ENCODE measurements at places on chromosomes 3 and 15.

GRCh38 chr15:53982071-53982680 is 3.9 kb downstream of the UNC13C start:
- no peak for DNase-seq

DNA sequence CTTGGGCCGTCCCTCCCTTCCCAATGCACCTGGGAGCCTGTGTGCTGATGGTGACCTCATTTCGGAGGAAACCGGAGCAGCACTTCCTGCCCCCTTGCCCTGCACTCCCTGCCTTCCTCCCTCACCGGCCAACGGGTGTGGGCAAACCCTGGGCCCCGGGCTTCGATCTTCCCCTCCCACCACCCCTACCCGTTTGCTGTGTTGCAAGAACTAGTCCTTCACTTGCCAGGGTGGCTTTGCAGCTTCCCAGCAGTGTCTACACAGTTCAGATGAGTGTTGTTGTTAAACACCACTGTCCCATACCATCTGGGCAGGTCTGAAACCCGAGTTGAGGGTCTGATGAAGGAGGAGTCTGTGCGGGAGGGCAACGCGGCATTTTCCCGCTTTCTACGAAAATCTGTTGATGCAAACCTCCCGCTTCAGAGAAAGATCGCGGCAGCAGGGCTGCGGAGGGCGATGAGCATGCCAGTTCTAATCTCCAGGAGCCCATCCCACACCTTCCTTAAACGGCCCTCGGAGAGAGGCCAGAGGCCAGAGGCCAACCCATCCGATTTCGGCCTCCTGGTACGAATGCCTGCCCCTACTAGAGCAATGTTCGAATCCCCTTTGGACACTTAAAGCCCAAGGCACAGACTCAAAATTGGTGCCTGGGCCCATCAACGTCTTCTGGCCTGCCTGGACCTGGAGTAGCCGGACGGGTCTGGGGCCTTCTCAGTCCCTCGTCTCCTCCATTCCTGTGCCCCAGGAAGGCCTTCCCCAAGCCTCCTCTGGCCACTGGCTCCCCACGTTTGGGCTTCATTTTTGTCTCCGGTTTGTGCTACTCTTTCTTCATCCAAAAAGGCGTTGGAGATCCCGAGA is 35.7 kb upstream of the POLG start:
- no peak for DNase-seq

- no peak for DNase-seq
Observed at GRCh38 chr3:25365636-25366035, 62.4 kb upstream of the RARB start.

- DNase-seq, result peak; percentile 35
Observed at GRCh38 chr15:78988361-78988911, 43.6 kb upstream of the CTSH start.

DNA sequence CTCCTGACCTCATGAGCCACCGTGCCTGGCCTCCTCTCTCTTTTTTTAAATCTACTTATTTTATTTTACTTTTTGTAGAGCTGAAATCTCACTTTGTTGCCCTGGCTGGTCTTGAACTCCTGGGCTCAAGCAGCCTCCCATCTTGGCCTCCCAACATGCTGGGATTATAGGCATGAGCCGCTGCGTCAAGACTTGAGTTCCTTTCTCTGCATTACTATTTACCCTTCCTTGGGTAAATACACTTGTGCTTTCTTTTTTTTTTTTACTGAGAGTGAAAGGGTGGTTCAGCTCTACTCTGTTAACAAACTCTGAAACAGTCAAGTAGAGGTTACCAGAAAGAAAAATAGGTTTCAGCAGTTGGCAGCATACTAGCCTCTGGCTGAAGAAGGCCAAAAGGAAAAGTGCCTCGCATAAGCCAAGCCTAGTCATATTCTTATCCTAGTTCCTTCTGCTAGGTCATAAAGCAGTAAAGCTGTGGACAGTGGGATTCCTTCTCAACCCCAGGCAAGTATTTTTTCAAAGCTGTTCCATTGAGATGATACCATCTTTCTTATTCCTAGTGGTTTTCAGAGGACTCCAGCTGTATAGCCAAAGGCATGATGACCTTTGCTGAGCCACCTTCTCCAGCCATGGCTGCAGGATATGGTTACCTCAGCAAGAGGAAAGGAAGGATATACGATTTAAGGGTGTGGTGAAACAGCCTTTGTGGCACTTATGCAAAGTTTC is 135.1 kb downstream of the RBPMS2 start:
- DNase-seq, result no peak

GRCh38 chr3:119301662-119302061 is 7.5 kb downstream of the ARHGAP31 start:
- no peak for DNase-seq

DNA sequence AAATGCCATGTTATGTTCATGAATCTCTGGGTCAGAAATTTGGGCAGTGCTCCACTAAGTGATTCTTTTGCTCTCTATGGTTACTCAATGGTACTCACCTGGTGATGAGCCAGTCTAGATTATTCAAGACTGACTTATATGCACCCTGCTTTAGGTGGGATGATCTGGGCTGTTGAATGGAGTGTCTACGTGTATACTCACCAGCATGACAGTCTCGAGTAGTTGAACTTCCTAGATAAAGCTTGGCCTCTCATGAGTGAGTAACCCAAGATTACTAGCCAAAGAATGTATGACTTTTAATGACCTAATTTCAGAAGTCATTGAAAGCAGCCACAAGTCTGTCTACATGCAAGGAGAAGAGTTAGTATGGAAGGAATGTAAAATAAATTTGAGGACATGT is 77.5 kb upstream of the CADM2 start:
- DNase-seq, result no peak

DNA sequence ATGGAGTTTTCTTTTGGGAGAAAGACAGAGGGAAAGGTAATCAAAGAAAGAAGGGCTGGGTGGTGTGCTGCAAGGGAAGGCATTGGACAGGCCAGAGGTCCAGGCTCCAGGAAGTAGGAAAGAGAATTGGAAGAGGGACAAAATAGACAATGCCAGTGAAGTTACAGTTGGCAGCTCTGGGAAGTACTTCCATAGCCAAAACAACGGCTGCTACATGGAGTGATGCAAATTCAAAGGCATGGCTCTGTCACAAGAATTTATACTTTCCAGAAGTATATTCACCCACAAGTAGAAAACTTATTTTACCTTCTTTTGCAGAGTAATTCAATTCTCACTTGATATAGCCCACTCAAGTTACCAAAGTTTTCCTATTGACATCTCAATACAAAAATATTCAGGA is 191.5 kb downstream of the TNIK start:
- no peak for DNase-seq

DNA sequence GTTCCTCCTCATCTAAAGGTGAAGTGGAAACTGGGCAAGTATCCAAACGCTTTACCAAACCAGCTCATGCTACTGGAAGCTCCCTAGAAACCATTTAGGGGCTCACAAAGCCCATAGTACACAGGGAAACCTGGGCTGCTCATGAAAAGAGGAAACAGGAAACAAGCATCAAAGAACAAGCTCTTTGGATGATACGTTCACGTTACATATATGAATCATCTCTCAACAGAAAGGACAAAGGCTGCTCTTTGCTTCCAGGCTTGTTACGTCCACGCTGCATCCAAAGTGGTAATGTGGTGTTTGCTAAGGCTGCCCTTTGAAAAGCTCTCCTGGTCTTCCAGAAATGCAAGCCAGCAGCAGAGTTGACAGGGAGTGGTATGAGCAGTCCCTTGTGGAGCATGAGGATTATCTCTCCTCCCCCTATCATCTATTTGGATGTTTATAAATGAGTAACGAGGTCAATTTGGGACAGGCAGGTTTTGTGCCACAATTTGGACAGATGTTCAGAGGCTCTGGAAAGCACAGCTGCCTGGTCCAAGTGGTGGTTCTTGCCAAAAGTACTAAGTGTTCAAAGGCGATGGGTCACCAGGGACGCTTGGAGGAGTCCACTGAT is 98.0 kb upstream of the RORA start:
- DNase-seq, result peak; percentile 1

- no peak for DNase-seq
Observed at GRCh38 chr3:65483480-65483879, 555.2 kb downstream of the MAGI1 start.

DNA sequence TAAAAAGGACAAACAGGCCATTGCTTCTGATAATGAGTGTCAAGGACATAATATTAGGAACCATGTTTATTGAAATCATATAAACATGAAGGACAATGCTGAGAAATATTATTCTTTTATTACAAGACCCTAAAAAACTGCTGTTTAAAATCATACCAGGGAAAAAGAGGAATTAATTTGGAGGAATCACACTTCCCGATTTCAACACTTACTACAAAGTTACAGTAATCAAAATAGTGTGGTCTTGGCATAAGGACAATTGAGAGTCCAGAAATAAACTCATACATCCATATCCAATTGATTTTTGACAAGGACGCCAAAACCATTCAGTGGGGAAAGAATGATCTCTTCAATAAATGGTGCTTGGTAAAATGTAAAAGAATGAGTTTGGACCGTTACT is 13.0 kb downstream of the CYP1A1 start:
- DNase-seq, result no peak
